ENCODE measurements at places on chromosomes 11 and 22.

- no peak for DNase-seq
These were observed 7.3 kb downstream of the HORMAD2 start for GRCh38 chr22:30087611-30088010.

DNA sequence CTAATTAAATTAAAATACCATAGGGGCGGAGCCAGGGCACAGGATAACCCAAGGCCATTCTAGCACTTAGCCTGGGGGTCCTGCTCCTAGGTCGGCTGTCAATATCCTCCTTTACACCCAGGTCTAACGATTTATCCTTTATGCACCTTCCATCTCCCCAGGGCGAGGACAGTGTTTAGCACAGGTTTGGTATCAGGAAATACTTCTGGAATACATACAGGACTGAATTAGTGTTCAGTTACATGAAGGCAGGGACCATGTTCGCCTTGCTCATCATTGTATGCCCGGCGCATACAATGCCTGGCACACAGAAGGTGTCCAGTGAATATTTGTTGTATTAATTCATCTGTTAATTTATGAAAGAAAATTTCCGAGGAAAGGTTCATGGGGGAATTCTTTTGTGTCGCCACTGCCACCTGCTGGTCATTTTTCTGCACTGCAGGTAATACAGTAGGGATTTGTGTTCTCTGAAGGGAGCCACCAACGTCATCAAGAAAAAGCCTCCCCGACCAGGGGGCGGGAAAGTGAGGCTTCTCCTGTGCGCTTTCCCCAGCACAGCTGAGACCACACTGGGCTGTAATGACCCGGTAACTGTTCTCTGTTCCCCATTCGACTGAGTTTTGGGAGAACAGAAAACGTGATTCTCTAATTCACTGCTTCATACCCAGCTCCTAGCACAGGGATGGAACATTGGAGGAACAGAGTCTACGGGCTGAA lies 68.7 kb upstream of the ASPHD2 start:
- DNase-seq: peak; percentile 85

DNA sequence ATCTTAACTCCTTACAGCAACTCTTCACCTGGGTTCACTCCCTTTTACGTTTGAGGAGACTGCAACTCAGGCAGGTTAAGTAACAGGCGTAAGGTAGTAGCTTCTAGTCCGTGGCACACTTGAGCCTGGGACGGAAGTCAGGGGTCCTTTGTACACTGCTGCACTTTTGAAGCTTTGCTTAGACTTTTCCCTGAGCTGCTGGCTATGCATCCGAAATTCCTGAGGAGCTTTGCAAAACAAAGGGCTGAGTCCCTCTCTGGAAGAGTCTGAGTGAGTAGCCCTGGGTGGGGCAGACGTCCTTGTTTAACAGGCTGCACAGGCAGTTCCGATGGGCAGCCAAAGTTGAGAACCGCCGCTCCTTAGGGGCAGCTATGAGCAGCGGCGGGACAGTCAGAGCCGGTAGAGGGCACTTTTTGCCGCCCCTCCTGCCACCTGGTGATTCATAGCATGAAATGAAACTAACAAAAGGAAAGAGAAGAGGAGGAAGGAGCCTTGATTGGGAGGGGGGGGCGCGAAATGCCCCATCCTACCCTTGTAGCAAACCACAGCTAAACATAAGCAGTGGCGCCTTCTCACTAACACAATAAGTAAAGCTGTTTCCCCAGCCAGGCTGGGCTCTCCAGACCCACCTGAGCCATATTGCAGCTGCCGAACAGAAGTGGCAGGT lies 1.4 kb downstream of the TMEM109 start:
- DNase-seq: peak; percentile 84

DNA sequence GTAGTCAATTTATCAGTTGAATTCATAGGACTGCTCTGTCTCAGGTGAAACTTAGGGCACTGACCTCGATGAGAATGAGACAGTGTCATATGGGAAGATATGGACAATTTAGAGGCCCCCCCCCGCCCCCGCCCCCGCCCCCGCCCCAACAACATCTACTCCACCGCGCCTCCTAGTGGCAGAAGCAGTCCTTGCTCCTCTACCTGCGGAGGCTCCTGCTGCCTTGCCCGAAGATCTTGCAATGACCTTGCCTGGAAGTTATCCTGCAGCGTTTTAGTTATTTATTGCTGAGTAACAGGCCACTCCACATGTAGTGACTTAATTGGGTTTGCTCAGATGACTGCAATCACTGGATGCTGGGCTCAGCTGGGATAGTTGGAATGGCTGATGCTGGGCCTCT lies 15.2 kb downstream of the SERPINH1 start:
- DNase-seq: peak; percentile 78

GRCh38 chr11:87173185-87174039 lies 135.7 kb downstream of the TMEM135 start:
- no peak for DNase-seq

GRCh38 chr11:8544807-8545206 lies 49.2 kb downstream of the STK33 start:
- no peak for DNase-seq

GRCh38 chr11:121412711-121413415 lies 39.3 kb upstream of the SORL1 start:
- no peak for DNase-seq

DNA sequence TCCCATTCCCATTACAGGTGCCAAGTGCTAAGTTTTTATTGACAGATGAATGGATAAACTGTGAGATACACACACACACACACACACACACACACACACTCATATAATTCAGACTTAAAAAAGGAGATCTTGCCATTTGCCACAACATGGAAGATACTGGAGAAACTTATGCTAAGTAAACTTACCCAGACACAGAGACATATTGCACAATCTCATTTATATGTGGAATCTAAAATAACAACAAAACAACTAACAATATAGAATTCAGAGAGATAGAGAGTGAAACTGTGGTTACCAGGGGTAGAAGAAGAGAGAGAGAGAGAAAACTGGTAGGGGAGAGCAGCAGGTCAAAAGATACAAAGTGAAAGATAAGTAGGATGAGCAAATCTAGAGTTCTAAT lies 1.4 kb downstream of the MS4A6E start:
- DNase-seq: no peak

- DNase-seq: no peak
These were observed 855.6 kb downstream of the KCNA4 start for GRCh38 chr11:29161191-29161590.

DNA sequence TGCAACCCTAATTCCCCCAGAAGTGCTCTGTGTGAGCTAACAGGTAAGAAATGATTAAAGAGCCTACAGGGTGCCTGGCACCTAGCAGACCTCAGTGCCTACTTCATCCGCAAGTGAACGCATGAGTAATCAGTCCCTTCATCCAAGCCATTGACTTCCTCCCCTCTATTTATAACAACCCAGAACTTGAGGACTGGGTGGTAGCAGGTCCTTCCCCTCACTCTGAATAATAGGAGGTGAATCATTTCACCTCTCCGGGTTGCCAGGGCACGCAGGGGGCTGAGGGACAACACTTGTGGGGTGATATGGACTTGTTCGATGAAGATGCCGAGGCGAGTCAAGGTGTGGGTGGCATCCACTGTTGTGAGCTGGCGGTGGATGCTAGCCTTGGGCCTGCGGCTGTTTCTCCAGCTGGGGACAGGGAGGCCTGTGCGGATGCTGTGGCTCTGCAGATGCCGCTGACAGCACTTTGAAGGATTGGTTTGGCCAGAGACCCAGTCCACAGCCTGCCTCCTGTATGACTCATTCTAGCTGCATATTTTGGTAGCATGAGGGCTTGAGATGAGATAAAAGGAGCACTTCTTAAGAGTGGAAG lies 11.7 kb upstream of the SORL1-AS1 start:
- peak; percentile 77 for DNase-seq

- no peak for DNase-seq
These were observed 213.1 kb downstream of the INSC start for GRCh38 chr11:15327786-15328231.

DNA sequence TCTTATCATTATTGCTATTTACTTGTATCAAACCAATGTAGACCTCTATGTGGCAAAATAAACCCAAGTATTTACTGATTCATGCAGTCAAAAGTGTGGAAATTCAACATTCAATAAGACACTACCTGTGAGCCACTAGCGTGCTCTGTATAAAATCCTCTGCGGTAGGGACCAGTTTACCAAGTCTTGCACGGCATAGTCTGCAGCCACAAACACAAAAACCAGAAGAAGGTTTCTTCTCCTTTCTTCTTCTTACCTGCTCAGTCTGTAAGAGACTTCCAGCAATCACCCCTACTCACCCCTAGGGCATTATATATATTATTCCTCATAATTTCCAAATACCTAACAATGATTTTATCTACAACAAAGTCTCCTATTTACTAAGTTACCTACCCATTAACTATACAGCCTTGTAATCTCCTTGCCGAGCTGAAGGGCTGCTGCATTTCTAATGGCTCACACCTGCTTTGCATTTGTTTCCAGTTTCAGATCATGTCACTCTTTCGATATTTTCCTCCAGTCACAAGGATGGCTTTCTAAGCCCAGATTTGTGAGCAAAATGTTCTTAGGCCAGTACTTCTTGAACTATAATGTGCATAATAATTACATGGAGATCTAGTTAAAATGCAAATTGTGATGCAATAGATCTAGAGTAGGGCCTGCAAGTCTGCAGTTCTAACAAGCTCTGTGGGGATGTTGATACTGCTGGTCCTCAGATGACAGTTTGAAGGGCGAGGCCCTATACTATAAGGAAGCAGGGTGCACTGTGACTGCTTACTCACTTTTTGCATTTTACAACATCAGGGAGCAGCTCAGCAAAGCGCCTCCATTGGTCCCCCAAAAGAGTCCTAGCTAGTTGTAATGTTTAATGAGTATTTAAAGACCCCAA lies 191.9 kb upstream of the DDI1 start:
- DNase-seq: no peak

DNA sequence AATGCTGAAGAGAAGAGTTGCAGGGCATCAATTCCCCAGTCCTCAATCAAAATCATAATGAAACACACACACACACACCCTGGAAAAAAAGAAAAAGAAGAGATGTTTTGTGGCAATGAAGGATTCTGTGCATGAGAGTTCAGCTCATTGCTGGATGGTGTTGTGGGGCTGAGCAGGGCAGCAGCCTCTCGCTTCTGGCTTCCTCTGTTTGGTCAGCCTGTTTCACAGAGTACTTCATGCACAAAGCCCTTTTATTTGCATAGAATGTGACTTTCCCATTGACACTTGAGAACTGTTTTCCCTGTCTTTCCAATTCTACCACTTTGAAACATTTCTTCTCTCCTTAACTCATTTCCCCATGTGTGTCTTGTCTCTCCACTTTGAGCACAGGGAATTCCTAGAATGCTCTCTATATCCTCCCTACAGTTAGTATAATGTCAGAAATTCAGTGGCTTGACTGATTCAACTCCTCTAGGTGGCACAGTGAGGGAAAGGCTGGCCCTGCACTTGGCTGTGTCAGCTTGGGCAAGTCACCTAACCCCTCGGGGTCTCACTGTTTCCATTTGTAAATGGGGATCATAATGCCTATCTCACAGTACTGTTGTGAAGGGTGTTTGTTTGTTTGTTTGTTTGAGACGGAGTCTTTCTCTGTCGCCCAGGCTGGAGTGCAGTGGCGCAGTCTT lies 25.4 kb upstream of the BSX start:
- no peak for DNase-seq

GRCh38 chr11:614021-614622 lies 1.6 kb downstream of the IRF7 start:
- DNase-seq: no peak

DNA sequence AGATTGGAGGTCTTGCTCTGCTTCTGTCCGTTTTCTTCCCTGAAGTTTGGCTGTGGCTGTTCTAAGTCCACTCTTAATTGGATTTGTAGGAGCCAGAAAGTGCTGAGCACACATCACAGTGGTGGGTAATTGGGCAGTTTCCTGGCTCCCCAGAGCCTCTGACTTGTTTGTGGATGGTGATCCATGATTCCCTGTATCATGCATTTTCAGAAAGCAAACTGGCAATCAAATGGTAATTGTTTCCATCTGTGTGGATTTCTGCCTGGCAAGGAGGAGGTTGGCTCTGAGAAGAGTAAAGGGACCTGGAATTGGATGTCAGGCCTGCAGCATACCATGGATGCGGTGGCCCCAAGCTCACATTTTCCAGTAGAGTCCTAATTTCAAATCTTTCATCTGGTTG lies 49.5 kb downstream of the PPFIBP2 start:
- DNase-seq: no peak

DNA sequence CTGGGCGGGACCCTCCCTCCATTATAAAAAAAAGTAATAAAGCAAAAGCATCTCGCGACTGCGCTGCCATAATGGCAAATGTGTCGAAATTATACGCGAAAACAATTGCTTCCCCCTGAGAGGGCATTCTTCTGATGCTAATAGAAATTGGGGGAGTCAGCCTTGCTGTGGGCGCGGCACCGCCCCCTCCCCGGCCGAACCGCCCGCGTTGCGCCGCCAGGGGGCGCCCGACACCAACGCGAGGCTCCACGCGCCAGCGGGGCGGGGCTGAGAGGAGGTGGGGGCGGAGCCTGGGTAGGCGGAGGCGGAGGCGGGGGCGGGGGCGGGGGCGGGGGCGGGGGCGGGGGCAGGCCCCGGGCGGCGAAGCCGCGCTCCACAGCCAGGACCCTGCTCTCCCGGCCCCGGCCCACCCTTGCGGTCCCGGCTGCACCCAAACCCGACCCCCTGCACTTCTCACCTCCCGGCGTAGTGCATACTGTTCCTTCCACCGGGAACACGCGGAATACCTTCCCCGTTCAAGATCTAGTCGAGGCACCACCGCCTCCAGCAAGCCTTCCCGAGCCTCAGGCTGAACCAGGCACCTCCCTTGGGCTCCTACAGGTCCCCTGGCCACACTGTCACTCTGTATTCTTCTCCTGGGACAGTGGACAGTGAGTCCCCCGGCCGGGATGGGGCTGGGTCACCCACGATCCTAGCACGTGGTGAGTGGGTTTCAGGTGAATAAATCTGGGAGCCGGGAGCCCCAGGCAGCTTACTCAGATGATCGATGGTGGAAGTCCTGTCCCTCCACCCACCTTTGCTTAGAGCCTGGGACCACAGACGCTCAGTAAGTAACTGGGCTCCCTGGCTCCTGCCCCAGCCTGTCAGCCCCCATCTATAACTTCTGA lies 15.5 kb upstream of the UPK3A start:
- peak; percentile 94 for DNase-seq

DNA sequence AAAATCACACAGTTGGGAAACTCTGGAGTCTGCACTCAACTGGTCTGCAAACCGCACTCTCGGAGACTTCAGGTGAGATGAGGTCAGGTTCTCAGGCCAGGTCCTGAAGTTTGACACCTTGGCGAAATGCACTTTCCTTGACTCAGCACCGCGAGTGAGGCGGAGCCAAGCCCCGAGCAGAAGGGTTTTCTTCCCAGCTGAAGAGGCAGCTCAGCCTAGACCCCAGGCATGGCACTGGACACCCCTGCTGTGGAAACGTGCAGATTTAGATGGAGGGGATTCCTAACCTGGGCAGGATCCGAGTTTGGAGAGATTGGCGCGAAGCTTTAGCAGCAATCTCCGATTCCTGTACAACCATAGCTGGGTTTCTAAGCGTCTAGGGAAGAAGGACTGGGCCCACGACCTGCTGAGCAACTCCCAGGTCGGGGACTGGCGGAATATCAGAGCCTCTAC lies 835 bp upstream of the MYOD1 start:
- no peak for DNase-seq

GRCh38 chr22:49847751-49848689 lies 5.6 kb upstream of the ZBED4 start:
- no peak for DNase-seq
